Activated CD4-positive, alpha-beta T cell treated with anti-CD3 and anti-CD28 coated beads for 4 hours (primary cell): ENCODE measurements at places on chromosomes 3 and 15.

DNA sequence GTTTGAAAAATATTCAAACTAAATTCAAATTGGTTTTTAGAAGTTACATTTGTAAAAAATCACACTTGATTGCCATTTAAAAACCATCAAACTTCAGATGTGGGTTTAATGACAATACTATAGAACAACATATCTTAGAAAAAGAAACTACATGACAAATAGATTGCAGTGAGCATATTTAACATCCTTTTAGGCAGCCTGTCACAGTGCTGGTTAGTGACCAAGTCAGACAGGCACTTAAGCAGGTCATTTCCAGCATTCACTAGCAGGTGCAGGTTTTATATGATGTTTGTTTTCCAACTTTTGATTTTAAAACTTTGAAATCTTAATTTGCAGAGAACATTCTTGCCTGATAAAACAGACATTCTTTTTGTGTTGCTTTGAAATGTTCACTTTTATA is 115.7 kb downstream of the MBNL1 start:
- DNase-seq, result no peak

DNA sequence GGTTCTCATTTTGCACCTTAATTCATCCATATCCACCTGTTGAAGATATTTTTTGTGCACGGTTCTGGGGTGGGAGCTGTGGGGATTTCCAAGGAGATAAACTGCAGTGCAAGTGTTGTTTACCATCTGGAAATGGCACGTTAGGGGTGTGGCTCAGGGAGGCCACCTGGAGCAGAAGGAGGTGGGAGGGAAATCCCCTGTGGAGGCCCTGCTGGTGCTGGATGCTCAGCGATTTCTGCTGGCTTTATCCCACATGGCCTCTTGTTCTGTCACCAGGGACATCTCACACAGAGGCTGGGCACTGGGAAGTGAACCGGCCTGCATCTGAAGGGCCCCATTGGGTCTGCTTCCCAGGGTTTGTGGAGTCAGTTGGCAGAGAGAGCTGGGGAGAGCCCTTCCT is 24.3 kb downstream of the TRPM1 start:
- DNase-seq, result no peak

- DNase-seq, result no peak
These were observed 3.5 kb downstream of the SPATA12 start for GRCh38 chr3:57064001-57064400.

DNA sequence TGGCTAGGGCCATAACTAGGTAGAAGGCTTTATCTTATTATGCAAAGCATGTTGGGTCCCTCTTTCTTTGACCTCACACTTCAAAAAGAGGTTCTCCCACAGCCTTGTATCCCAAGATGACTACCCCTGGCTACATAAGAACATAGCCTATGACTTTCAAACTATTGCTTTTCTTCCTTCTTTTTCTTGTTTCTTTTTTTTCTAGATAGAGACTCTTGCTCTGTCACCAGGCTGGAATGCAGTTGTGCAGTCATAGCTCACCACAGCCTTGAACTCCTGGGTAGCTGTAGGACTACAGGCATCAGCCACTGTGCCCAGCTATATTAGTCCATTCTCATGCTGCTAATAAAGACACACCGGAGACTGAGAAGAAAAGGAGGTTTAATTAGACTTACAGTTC is 47.2 kb downstream of the DIPK2A start:
- no peak for DNase-seq

- DNase-seq, result no peak
These were observed 508.8 kb downstream of the RBMS3 start for GRCh38 chr3:29789686-29790085.

- DNase-seq, result no peak
These were observed 28.1 kb downstream of the DNAJB8 start for GRCh38 chr3:128438488-128439072.

- no peak for DNase-seq
These were observed 232.0 kb downstream of the CLSTN2 start for GRCh38 chr3:140166861-140167599.

DNA sequence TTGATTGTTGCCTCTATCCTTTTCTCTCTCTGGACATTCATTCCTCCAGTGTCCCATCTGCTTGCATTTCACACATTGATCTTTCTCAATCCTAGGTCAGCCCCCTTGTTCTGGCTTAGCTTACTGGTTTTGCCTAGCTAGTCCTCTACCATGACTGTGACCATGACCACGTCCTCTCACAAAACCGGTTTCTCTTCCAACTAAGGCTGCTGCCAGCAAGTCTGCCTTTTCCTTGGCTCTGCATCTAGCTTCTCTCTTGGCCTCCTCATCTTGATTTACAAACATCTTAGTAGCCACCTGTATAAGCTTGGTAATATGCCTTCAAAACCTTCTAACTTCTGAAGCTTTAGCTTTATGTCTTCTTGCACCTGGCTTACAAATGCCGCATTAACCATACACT is 167.2 kb downstream of the STXBP5L start:
- DNase-seq, result no peak

DNA sequence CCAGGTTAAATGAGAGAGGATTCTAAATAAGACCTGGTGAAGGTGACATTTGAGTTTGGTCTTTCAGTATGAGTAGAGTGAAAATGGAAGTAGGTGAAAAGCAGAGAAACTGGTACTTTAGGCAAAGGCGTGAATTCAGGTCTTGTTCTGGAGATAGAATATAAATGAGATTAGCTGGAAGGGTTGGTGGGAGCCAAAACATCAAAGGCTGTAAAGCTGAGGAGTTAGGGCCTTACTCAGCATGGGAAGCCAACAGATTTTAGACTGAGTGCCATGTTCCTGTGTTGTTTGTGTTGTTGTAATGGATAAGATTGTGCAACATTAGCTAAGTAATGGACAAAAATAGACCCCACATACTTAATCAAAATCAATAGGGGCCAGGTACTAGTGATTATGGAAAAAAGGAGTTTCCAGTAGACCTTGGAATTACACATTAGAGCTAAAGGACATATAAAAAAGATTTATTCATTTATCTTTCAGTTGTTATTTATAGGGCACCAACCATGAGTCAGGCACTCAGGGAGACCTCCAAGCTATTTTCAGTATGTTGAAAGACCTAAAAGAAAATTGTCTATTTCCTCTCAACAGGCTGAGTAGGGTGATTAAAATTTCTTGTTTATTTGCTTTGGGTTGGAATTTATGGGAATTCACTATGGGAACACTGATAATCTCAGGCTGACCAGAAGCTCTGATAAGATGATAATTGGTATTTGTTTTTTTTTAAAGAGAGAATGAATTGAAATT is 20.8 kb downstream of the ARL14 start:
- no peak for DNase-seq
